ENCODE measurements at places on chromosomes 13 and 19.

GRCh38 chr19:4347521-4347920 is 4.2 kb downstream of the MPND start:
- DNase-seq = no peak

DNA sequence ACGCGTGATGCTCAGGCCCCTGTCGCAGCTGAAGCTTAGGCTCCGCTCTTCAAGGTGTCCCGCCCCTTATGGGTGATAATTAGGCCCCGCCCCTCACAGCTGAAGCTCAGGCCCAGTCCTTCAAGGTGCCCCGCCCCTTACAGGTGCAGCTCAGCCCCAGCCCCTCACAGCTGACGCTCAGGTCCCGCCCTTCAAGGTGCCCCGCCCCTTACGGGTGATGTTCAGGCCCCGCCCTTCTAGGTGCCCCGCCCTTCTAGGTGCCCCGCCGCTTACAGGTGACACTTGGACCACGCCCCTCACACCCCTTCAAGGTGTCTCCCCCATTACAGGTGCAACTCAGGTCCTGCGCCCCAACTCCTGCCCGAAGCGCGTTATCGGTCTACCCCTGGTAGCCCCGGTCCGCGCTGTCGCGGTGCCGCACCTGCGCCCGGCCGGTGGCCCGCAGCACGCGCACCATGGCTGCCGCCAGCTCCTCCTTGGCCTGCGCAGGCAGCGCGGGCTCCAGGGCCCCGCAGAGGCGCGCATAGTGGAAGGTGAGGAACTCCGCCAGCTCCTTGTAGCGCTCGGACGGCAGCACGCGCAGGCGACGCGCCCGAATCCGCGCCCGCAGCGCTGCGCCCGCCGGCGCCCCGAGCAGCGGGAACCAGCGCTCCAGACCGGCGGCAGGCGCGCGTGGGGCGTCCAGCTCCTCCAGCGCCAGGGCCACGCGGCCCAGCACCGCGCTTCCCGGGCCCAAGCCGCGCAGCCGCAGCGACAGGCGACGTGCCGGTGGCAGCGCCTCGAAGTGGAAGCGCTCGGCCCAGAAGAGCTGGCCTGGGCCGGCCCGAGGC is 7.3 kb downstream of the RASAL3 start:
- DNase-seq = no peak

- peak; percentile 40 for DNase-seq
Measured at GRCh38 chr13:106619688-106620555, 52.0 kb upstream of the ARGLU1 start.

- no peak for DNase-seq
Measured at GRCh38 chr13:90591927-90592268, 755.6 kb upstream of the MIR17HG start.

DNA sequence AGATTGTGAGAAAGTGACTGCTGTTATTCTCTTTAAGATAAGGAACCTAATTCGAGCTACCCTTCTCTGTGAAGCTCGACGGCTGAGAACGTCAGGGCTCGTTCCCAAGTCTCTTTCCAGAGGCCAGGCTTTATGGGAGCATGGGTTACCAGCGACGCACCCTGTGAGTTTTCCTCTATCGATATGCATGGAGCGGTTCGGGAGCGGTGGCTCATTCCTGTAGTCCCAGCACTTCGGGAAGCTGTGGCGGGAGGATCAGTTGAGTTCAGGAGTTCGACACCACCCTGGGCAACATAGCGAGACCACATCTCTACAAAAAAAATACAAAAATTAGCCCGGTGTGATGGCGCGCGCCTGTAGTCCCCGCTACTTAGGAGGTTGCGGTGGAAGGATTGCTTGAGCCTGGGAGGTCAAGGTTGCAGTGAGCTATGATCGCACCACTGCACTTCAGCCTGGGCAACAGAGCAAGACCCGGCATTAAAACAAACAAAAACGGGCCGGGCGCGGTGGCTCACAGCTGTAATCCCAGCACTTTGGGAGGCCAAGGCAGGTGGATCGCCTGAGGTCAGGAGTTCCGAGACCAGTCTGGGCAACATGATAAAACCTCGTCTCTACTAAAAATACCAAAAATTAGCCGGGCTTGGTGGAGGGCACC is 681 bp upstream of the ZNF606 start:
- DNase-seq = peak; percentile 37

DNA sequence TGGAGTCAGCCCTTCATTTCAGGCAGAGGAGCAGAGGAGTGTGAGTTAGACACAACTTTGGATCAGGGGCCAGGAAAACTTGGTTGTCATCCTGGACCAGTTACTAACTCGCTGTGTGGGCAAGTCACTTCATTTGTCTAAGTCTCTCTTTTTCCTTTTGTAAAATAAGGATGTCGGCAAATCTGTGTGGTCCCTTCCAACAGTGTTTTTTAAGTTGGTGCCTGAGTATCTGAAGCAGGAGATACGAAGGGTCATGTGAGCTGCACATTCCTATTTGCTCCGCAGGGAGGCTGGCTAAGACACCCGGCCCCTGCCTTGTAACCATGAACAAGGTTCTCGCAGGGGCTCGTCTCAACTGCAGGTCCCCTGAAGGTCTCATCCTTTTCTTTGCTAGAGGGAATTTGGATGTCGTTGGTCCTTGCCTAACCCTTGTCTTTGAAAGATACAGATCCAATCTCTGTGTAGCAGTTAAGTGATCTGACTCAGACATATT is 64.3 kb downstream of the LRCH1 start:
- no peak for DNase-seq

DNA sequence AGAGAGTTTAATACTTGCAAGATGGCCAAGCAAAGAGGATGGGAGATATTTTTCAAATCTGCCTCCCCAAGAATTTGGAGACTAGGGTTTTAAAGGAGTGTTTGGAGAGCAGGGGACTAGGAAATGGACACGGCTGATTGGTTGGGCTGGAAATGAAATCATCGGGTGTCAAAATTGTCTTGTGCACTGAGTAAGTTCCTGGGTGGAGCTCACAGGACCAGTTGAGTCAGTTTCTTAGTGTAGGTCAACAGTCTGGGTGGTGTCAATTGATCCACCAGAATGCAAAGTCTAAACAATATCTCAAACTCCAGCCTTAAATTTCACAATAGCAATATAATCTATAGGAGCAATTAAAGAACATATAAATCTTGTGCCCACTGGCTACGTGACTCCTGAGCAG is 23.0 kb upstream of the CEACAM4 start:
- no peak for DNase-seq

GRCh38 chr19:14091813-14092462 is 1.4 kb upstream of the SAMD1 start:
- DNase-seq = no peak

DNA sequence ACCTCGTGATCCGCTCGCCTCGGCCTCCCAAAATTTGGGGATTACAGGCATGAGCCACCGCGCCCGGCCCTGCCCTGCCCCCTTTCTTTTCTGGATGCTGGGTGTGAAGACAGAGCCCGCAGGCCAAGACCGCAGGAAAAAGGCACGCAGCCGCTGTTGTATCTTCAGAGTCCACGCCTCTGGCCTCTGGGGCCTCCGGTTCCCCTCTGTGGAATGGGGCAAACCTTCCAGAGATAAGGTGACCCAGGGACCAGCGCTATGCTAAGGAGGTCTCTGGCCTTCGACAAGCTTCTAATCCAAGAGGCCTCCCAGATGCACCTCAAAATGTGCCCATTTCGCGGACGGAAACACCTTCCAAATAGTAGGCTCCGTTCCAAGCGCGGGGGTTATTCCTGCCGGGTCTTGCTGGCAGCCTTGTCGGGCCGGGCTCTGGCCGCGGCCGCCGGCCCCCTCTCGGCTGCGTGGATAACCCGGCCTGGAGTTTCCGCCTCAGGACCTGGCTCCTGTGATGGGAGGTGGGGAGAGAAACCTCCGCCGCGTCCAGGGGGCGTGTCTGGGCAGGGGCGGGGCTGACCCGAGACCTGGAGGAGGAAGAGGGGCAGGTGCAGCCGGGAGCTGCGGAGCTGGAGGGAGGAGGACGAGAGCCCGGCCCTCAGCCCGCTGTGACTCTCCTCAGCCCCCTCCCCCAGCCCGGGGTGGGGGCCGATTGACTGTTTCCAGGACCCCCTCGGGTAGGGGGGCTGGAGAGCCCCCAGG is 13.1 kb downstream of the TJP3 start:
- DNase-seq = peak; percentile 84

DNA sequence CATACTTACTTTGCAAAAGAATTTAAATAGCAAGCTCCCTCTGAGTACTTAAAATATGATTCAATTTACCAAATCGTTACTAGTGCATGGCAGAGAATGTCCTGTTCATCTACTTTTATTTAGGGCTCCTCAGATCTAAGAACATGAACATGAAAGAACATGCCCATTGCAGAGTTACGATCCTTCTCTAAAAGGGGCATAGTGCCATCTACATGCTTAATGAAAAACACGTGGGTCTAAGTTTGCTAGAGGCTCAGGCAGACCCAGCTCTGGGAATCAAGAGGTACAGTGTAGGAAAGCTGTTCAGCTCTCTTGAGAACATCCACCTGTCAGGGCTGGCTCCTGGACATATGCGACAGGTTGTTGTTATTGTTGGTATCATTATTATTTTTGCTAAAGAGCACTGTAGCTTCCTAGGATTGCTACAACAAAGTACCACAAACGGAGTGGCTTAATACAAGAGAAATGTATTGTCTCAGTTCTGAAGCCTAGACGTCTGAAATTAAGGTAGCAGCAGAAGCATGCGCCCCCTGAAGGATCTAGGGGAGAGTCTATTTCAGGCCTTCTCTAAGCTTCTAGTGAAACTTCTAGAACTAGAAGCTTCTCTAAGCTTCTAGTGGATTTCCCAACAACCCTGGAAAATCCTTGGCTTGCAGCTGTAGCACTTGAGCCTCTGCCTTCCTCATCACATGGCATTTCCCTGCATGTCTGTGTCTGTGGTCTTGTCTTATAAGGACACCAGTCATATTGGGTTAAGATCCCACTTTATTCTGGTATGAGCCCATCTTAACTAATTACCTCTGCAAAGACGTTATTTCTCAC is 133.9 kb downstream of the DCT start:
- DNase-seq = no peak

DNA sequence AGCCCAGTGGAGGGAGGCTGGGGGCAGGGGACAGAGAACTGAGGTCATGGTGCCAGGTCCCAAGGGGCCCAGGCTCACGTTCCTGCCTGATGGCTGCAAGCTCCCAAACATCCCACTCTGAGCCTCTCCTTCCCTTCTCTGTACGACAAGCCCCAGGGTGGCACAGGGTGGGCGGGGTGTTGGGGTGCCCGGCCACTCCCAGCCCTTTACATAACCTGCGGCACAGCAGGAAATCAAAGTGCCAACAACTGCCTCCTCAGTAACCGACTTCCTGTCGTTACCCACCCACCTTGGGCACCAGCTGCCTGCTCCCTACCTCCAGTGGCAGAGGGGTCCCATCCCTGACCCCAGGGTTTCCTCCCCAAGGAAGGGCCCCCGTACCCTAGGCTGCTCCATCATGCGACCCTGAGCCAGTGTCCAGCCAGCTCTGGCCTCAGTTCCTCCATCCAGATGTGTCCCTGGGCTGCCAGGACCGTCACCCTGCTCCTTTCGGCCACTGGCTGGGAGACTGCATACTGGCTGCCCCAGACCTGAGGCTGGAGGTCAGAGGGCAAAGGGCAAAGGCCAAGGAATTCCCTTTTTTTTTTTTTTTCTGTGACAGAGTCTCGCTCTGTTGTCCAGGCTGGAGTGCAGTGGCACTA is 27.7 kb upstream of the NFIC start:
- DNase-seq = no peak

DNA sequence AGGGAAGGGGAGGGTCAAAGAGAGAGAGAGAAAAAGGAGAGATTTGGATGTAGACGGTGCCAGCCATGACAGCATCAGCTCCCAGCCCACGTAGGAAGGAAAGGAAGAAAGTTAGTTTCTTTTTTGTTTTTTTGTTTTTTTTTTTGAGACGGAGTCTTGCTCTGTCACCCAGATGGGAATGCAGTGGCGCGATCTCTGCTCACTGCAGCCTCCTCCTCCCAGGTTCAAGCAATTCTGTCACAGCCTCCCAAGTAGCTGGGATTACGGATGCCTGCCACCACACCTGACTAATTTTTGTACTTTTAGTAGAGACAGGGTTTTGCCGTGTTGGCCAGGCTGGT is 27.6 kb downstream of the ELL start:
- no peak for DNase-seq

- DNase-seq = no peak
Measured at GRCh38 chr13:89684896-89685295, 1662.6 kb upstream of the MIR17HG start.

DNA sequence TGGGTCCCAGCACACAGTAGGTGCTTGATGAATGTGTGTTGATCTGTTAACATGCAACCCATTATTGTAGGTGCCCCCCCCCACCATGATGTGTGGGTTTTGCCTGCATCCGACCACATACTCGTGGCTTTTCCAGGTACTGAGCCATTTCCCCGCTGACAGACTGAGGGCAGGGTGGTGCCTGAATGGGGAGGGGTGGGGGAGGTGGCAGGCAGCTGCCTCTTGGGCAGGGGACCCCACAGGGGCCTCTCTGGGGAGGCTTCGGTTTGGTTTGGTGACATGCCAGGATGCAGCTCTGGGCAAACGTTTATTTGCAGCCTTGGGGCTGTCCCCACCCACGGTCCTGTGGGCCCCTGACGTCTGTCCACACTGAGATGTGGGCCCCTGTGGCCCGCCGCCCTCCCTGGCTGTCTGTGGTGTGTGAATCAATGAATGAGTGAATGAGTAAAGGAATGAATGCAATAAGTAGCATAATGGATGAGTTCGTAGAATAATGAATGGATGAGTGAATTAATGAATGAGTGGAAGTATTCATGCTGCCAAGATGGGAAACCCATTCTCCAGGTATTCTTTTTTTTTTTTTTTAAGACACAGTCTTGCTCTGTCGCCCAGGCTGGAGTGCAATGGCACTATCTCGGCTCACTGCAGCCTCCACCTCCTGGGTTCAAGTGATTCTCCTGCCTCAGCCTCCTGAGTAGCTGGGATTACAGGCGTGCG is 9.0 kb upstream of the JUND start:
- DNase-seq = no peak

- DNase-seq = peak; percentile 55
Measured at GRCh38 chr19:2923510-2923909, 21.3 kb downstream of the ZNF77 start.

DNA sequence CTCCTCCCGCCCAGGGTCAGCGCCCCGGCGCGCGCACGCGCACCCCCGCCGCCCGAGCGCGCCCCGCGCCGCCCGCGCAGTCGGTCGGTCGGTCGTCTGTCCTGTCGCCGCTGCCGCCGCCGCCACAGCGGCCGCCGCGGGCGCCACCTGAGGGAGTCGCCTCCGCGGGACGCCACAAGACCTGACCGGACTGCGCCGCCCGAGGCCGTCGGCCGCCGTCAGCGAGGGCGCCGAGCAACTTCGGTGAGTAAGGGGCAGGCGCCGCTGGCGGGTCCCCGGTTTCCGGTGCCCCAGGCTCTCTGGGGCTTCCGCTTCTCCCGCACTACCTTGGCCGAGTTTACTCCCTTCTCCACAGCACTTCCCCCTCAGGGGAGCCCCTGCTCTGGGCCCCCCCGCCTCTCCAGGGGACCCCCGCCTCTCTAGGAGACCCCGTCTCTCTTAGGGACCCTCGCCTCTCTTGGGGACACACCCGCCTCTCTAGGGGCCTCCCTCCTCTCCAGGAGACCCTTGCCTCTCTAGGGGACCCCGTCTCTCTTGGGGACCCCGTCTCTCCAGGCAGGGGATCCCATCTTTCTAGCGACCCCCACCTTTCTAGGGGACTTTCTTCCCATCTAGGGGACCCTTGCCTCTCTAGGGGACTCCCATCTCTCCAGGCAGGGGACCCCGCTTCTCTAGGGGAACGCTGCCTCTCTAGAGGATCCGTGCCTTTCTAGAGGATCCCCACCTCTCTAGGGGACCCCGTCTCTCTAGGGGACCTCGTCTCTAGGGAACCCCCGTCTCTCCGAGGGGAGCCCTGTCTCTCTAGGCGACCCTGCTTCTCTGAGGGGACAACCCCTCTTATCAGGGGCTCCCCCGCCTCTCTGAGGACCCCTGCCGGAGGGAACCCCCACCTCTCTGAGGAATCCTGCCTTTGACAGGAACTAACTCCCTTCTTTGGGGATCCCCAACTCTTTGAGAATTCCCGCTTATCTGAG is 19.3 kb upstream of the GATAD2A start:
- no peak for DNase-seq

GRCh38 chr19:3547301-3547731 is 8.3 kb downstream of the TEKTIP1 start:
- DNase-seq = no peak
